ENCODE measurements at places on chromosomes 2 and 18.

DNA sequence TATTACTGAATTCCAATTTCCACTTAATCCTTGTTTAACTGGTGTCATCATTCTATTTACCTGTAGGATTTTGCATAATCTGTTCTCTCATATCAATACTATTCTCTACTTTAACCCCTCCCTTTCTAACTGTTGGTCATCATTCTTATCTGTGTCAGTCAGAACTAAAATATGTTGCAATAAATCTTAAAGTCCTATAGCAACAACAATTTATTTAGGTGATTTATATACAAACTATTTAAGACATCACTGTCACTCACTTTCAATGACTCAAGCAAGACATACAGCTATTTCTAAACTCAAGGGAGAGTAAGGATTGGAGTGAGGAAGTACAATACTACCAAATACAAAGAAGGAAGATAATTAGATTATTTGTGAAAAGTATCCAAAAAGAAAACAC lies 740.4 kb downstream of the DSC3 start:
- DNase-seq = no peak

GRCh38 chr2:68696554-68696953 lies 38.1 kb upstream of the ARHGAP25 start:
- no peak for DNase-seq

GRCh38 chr2:128306081-128306930 lies 12.4 kb downstream of the HS6ST1 start:
- DNase-seq = no peak

DNA sequence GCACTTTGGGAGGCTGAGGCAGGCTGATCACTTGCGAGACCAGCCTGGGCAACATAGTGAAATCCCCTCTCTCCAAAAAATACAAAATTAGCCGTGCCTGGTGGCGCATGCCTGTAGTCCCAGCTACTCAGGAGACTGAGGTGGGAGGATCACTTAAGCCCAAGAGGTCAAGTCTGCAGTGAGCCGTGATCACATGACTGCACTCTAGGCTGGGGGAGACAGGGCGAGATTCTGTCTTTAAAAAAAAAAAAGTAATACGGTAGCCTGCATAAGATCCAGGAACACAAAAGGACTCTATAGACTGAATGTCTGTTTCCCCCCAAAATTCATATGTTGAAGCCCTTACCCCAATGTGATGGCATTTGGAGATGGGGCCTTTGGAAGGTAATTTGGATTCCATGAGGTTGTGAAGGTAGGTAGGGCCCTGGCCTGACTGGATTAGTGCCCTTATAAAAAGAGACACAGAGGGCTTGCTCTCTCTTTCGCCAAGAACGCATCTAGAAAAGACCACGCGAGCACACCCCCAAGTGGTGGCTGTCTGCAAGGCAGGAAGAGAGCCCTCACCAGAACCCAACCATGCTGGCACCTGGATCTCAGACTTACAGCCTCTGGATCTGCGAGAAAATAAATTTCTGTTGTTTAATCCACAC lies 17.0 kb downstream of the MBOAT2 start:
- DNase-seq = no peak

DNA sequence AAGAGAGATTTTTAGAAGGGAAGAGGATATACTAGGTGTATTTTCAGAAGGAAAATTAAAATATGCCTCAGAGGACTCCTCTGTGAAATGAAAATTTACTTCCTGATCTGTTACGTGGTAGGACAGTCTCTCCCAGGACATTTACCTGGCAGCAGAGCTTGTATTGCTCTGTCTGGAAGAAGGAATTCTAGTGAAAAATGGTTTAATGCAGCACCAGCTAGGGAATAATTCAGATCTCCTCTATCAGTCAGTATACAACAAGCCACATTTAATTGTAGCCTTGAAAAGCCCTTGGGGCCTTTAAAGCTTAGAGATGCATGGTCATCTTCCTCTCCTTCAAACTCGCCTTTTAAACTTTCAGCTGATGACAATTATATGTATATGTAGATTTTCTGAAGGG lies 49.6 kb downstream of the PIK3C3 start:
- no peak for DNase-seq

- DNase-seq = no peak
Observed at GRCh38 chr2:157443795-157444640, at the start of gene CYTIP. Gene CYTIP, minus strand, starts transcription at chr2:157444089. Its CDS starts 69 bp downstream, at chr2:157444020.

DNA sequence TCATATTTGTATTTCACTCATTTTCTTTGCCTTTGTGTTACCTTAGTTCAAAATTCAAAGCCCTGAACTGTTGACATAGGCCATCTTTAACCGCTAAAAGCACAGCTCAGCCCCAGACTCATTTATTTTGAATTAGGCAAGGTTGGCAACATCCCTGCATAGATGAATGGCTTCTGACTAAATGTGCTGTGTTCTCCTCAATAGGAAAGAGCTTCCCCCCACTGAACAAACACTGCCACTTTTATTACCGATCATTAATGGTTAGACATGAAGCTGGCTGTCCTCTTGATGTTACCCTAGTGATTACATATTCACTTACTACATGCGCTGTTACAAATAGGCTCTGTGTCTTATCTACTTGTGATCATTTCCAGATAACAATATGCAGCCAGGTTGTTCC lies 170.7 kb downstream of the ADCYAP1 start:
- DNase-seq = no peak

- DNase-seq = no peak
Observed at GRCh38 chr18:13811993-13812392, 12.0 kb upstream of the MC5R start.

GRCh38 chr2:222180619-222181018 lies 118.2 kb downstream of the PAX3 start:
- DNase-seq = no peak

DNA sequence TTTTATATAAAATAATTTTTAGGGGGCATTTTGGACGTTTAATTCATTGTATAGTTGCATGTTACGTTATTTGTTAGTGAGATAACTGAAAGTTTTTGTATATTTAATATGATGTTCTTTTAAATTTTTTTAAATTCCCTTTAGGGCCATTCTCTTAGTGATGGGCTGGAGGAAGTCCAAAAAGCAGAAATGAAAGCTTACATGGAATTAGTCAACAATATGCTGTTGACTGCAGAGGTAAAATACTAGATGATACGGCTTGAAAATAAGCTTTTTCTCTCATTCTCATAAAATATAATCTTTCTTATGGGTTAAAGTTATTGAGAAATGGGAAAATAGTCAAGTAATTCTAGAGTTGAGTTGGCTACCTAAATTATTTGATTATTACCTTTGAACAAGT lies 58.9 kb downstream of the MTX2 start:
- DNase-seq = no peak

DNA sequence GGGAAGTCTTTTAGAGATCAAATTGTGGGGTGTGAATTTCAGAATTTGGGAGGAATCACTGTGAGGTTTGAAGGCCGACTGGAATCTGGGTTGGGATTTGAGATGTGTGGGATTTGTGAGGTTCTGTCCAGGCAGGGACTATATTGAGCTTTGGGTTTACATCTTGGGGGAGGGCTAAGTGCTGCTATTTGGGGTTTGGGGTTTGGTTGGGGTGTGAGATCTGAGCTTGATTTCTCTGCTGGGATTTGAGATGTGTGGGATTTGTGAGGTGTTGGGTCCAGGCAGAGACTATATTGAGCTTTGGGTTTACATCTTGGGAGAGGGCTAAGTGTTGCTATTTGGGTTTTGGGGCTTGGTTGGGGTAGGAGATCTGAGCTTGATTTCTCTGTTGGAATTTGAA lies 864 bp downstream of the GMPPA start:
- no peak for DNase-seq

DNA sequence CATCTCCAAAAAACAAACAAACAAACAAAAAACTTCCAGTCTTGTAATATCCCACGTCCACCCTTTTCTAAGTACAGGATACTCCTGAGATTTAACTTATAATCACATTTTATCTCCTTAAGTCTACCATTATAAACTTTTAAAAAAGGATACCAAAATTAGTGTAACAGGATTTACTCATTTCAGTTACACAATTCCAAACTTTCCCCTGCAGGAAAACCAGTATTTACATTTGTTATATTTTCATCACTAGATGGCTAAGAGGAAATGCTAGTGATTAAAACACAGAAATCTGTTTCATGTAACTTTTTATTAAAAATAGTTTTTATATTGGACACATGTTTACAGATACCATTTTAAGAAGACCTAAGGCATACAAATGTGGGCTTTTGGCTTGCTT lies 27.5 kb downstream of the CFAP36 start:
- DNase-seq = no peak

- DNase-seq = no peak
Observed at GRCh38 chr18:1846640-1847039, 724.7 kb downstream of the METTL4 start.

DNA sequence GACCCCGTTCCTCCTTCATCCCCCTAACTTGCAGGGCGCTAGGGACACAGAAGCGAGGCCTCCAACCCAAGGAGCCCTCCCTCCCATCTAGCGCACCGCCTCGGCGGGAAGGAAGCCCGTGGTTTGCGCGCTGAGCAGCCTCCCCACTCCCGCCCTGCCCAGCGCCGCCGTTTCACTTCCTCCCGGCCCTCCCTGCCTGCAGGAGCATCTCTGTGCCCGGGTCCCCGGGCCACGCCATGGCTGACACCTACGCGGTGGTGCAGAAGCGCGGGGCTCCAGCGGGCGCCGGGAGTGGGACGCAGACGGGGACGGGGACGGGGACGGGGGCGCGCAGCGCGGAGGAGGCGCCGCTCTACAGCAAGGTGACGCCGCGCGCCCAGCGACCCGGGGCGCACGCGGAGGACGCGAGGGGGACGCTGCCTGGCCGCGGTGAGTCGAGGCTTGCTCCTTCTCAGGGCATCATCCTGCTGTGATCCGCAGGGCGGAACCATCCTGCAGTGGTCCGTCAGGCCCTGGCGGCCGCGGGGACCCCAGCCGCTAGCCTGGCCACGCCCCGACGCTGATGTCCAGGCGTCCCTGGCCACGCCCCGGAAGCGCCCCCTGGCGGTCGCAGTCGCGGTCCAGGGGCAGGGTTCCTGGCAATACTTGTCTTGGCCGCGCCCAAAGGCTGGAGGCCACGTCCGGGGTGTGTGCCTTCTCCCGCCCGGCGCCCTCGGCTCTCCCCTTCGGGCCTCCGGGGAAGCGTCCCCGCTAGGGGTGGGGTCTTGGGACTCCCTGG lies 16.4 kb downstream of the PTPN18 start:
- peak; percentile 94 for DNase-seq

DNA sequence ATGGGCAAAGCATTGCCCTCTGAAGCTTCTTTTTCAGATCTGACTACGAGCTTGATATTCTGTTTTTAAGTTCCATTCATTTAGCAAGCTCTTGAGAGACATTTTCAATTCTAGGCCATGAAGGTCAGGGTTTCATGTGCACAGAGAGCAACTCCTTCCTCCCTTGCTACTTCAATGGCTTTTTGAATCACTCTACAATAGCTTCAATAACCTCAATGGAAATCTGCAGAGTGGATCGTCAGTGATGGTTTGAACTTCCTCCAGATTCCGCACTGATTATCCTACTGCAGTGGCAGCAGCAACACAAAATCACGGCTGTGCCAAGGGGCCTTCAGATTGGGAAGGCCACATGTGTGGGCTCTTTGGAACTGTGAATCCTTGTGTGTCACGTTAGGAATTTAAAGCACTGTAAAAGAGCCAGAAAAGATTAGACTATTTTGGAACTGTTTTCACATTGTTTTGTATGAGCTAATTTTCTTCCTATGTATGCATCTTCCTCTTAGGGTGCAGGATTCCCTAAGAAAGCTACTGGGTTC lies 88.4 kb upstream of the MGAT4A start:
- DNase-seq = no peak

DNA sequence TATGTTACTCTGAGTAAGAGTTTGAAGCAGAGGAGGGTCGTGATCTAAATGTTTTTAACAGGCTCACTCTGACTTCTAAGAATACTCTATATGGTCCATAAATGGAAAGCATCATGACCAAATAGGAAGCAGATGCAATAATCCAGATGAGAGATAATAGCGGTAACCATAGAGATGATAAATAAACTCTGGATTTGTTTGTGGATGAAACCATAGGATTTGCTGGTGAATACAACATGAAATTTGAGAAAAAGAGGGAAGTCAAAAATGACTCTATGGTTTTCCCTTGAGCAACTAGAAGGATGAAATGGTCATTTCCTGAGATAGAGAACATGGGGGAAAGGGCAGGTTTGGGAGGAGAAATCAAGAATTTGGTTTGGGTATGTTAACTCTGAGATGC lies 3.9 kb downstream of the HEATR5B start:
- DNase-seq = no peak

DNA sequence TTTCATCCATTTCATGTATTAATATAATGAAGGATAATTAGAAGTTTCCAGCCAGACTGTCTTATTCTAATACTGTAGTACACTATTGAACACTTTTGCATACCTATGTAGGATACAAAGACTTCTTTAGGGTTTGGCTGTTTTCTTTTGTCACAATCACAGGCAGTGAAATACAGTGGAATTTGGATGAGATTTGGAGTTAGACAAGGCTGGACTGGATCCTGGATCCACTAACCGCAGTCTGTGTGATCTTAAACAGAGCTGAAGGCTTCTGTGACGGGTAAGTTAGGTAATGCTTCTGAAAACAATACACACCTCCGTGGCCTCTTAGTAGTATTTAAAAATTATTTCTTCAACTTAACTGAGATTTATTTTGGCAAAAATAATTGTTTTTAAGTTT lies 1128.6 kb upstream of the CDH2 start:
- DNase-seq = no peak
